ENCODE measurements at places on chromosomes 13 and 19.
A peak's percentile ranks its signal among the peaks of the same experiment; 100 is the strongest.

GRCh38 chr19:48135411-48135810 is 24.8 kb upstream of the PLA2G4C start:
- DNase-seq = no peak

GRCh38 chr13:94009701-94010100 is 469.8 kb downstream of the DCT start:
- peak; percentile 41 for DNase-seq

- peak; percentile 14 for DNase-seq
These were observed 305.1 kb downstream of the ITGBL1 start for GRCh38 chr13:101757446-101758039.

DNA sequence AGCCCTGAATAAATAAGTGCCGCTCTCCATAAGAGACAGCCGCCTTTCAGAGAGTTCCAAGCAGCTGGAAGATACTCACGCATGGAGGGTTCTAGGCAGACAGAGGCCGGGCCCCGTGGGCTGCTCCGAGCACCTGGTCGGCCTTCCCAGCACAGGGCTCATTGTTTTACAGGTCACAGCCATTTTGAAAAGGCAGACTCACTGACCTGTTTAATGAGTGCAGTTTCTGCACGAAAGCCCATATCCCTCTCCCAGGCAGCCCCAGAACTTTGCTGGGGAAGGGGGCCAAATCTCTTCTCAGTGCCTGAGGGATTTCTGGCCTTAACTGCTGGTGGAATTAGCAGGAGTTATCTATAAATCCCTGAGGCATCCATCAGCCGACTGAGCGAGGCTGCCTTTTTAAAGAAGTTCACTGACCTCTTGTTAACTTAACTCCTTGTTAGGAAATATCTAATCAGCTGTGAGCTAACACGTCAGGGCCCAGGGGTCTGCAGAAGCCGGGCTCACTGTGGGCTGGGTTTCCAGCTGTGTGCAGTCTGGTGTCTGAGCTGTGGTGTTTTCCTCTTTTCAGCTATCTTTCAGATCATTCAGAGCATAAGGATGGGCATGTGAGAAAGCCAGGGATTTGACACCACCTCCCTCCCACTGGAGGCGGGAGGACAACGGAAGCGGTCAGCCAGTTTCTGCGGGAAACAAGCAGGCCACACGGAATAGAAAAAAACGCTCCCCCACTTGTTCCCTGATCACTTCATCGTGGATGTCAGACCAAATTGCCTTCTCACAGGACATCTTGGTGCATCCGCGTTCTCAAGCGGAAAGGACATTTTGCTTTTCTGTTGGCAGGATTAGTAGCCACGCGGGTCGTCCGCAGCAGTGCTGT is 23.3 kb downstream of the SERP2 start:
- DNase-seq = peak; percentile 42

- peak; percentile 69 for DNase-seq
These were observed 744.1 kb downstream of the UQCRFS1 start for GRCh38 chr19:28468701-28469459.

Measured in astrocyte (in vitro differentiated cells and primary cell).